Cardiac muscle cell (in vitro differentiated cells and primary cell): ENCODE measurements at places on chromosomes 3 and 15. TPM values are rescaled to one million over a fixed set of nuclear protein-coding genes. Genes with fewer than 3 reads are reported as not detected.
A peak's percentile ranks its signal among the peaks of the same experiment; 100 is the strongest.

The OR4M2 gene
- total RNA-seq = not detected in 2 replicates

The BDH1 gene
- 13.4 and 21.4 TPM in 2 replicates for total RNA-seq

The COX5A gene
- total RNA-seq = 285 and 435 TPM in 2 replicates

The ZBTB38 gene
- total RNA-seq = 22.5 and 35.9 TPM in 2 replicates

The SCN5A gene
- 2.8 and 9.3 TPM in 2 replicates for total RNA-seq

The FETUB gene
- not detected in 2 replicates for total RNA-seq

The CD200 gene
- 5.4 and 6.9 TPM in 2 replicates for total RNA-seq

The DISP2 gene
- 0.15 and 0.21 TPM in 2 replicates for total RNA-seq

DNA sequence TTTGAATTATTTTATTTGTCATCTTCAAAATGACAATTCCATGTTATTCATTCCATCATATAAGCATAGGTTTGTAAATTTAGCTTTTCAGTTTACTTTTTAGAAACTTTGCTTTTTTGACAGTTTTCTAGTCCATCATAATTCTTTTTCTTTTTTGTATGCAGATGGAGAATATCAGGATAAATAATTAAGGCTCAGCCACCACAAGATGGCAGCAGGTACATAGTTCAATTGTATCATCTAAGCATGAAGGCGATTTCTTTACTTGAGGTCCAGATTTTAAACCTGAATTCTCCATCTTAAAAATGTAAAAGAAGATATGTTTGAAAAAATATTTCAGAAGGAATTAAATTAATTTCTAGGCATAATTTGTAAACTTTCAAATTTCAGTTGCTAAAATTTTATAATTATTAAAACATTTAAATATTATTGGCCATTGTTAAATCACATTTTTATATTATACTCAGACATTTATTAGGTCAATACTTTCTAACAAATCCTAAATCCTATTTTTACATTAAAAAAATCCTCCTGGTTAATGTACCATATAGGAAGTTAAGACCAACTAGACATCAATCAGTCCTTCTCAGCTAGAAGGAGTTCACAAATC, 15.1 kb downstream of the PLSCR5 start:
- peak; percentile 68 for DNase-seq

DNA sequence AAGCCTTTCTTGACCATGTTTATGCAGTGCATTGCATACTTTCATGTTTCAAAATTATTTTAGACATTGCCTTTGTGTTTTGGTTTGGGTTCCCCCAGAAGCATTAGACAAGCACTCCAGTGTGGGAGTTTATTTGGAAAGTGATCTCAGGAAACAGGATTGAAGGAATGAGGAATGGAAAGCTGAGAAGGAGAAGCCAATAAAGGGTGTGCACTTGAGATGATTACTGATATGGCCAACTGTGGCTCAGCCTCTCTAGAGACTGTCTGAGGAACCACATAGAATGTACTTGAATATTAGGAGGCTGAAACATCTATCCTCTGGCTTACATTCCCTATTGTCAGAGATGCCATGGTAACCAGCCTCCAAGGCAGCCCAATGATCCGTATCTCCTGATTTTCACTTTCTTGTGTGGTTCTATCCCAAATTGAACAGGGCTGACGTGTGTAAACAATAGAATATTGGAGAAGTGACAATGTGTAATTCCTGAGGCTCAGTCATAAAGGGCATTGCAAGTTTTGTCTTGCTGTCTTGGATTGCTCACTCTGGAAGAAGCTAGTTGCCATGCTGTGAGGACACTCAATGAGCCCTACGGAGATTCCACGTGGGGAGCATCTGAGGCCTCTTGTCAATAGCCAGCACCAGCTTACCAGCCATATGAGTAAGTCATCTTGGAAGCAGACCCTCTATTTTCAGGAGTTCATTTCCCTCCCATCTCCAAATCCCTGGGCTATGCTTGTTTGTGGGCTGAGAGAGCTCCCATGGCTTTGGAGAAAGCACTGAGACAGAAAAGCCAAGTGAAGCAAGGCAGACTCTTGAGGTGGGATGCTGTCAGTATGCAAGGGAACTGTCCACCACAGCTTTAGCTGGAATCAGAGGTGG, 84.7 kb downstream of the SCN11A start:
- no peak for DNase-seq

- no peak for DNase-seq
Observed at GRCh38 chr3:12569836-12570235, 12.9 kb downstream of the MKRN2 start.

DNA sequence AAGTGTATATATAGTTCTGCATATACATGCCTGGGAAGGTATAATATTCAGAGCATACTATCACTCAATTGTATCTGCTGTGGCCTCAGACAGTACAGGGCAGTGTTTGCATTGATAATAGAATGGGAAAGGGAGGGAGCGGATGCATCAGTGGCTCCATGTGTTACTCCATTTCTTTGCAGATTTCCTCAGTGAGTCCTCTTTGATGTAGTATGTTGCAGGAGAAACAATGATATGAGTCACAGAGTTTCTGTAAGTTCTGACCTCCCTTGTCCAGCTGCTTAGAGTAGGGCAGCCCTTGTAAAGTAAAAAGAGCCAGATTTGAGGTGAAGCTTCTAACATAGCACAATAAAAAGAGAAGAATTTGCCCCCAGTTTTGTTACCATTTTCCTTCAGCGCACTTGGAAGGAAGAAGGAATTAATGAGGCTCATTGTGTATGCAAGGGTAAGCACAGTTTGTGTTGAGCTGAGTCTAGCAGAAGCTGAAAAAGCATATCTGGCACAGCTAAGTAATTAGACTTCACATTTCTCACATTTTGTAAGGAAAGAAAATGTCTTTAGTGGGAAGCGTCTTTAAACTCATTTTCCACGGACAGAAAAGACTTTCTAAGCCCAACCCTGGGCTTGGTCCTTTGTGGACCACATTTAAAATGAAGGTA, 555.8 kb upstream of the IL12A start:
- peak; percentile 9 for DNase-seq

DNA sequence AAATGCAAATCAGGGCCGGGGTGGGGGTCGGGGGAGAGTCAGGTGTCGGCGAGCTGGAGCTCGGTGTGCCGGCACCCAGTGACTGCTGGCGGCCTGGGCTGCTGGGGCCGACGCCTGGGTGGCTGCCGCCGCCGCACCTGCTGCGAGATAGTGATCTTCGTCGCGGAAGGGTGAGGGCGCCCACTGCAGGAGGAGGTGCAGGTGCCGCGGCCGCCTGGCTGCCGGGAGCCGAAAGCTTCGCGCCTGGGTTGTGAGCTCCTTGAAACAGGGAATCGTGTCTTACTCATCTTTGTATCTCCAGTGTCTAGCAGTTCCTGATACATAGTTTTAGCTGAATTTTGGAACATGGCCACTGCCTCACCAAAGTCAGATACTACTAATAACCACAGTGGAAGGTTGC, 64.0 kb upstream of the CPOX start:
- peak; percentile 3 for DNase-seq
